ENCODE measurements at places on chromosomes 7 and 10.

GRCh38 chr10:118310822-118311221, 31.3 kb downstream of the FAM204A start:
- DNase-seq: no peak

DNA sequence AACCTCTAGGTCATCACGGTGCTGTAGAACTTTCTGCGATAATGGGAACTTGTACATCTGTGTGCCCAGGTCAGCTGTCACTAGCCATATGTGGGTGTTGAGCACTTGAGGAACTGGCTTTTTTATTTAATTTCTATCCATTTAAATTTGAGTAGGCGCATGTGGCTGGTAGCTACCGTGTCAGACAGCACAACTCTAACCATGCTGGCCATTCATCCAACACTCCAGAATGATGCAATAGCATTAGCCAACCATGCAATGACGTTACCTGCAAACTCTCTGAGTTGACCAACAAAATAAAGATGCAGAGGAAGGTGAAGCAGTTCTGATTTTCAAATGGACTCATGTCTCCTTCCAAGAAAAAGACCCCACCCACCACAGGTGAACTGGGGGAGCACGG, 24.4 kb upstream of the CHST15 start:
- no peak for DNase-seq

DNA sequence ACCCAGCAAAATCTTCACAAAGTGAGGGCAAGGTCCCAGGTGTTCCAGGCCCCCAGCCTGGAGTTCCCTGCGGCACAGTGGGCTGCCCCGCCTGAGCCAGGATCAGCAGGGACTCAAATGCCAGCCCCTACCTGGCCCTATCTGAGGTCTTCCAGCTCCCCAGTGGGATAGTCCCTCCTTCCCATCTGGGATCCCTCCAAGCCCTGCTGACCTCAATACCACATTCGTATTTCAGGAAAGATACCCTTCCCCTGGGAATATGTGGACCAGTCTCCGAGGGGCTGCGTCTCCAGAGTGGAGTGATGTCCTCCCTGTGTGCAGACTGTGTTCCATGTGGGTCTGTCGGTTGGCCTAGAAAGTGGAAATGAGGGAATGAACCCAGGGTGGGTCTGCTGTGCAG, 40.9 kb downstream of the ELFN1 start:
- no peak for DNase-seq

DNA sequence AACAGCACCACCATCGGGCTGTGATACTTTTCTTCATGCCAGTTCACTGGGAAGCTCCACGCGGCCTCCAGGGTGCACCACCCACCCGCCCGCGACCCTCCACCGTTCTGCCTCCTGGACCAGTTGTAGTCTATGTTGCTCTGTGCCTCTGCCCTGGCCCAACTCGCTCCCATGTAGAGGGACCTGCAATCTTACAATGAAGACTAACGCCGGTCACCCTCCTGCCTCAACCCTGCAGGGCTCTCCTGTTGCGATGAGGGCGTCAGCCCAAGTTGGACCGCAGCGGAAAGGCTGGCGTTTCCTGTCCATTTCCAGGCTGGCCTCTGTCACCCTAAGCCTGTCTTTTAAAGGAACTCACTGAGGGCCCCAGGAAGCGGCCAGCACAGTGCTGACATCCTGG, 34.9 kb downstream of the IL15RA start:
- DNase-seq: no peak

- DNase-seq: no peak
Observed at GRCh38 chr7:2575733-2576340, 17.1 kb downstream of the IQCE start.

- DNase-seq: no peak
Observed at GRCh38 chr10:119541046-119541445, 1.5 kb downstream of the RGS10 start.

DNA sequence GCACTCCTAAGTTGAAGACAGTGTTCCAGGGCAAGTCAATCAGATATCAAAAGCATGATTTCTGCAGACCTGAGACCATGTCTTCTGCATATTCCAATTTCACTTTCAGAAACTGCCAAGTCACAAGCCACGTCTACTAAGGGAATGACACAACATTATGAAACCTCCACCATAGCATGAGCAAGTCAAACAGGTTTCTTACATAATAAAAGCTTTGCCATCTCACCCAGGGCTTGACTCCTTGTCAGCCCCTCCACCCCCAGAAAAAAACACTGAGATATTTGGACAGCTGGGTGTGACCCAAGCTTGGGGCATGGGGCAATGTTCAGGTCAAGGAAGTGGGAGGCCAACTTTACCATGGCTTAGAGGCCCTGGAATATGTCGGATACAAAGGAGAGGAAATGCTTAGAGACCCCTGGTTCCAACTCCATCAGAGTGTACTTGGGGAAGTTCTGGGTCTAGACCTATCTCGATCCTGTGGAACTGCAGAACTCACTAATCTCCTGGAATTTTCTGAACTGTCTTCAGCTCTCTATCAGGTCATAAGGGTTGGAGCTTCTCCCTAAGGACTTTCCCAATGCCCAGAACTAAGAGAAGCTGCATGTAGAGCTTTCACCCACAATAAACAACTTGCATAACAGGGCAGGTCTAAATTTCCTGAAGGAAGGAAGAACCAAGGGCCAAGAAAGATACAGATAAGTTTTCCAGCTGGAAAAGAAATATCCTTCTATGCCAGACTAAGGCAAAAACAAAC, 80.6 kb upstream of the NAMPT start:
- DNase-seq: no peak

DNA sequence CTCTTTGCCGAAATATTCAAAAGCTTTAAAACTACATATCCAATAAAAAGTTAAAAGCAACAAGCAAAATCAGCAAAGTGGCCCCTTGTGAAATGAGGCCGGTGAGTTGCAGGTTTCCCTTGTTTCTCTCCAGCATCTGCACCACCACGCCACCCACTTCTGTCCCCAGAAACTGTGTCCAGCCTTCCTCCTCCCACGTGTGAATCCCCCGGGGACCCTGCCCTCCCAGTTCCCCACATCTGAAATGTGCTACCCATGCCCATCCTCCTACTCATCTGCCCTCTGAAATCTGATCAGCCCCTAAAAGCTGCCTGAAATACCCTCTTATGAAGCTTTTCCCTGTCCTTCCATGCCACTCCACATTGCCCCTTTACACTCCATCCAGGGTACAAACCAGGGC, 3.8 kb downstream of the ALOX5 start:
- no peak for DNase-seq

GRCh38 chr10:87684001-87684638, 24.4 kb downstream of the PAPSS2 start:
- DNase-seq: no peak

GRCh38 chr7:51982653-51983052, 666.0 kb upstream of the COBL start:
- DNase-seq: no peak

DNA sequence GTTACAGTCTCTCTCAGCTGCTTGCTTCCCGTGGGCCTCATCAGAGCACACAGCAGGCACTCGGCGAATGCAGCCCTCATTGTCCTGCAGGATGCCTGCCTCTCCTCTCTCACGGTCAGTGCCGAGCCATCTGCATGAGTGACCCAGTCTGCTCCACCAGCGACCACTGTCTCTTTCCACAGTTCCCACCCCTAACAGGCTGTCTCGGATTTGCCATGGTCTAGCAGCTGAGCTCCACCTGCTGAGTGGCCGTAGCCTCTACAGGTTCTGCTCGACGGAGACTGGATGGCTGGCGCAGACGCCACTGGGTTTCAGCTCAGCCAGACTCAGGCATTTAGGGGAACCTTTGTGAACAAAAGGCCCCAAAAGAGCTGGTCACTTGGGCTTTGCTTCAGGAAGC, 209.4 kb upstream of the FOXK1 start:
- no peak for DNase-seq

DNA sequence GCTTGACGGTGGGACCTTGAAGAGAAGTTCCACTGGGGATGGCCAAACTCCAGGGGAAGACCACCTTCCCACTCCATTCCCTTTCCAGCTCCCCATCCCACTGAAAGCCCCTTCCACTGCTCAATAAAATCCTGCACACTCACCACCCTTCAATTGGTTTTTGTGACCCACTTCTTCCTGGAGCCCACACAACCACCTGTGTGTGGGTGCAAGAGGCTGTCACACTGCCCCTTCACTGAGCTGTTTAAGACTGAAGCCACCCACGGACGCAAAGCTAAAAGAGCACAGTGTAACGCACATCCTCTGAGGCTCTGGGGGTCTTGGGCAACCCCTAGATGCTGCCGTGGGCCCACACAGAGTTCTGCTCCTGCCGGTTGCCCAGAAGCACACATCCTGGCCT, 12.8 kb upstream of the PITRM1 start:
- DNase-seq: no peak

DNA sequence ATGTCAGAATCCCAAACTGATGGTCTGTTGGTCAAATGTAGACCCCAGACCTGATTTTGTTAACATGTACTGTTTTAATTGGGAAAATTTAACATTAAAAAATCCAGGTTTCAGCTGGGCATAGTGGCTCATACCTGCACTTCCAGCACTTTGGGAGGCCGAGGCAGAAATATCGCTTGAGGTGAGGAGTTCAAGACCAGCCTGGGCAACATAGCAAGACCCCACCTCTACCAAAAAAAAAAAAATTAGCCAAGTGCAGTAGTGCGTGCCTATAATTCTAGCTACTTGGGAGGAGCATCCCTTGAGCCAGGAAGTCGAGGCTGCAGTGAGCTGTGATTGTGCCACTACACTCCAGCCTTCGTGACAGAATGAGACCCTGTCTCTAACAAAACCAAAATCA, 15.9 kb upstream of the CAMK2G start:
- no peak for DNase-seq

DNA sequence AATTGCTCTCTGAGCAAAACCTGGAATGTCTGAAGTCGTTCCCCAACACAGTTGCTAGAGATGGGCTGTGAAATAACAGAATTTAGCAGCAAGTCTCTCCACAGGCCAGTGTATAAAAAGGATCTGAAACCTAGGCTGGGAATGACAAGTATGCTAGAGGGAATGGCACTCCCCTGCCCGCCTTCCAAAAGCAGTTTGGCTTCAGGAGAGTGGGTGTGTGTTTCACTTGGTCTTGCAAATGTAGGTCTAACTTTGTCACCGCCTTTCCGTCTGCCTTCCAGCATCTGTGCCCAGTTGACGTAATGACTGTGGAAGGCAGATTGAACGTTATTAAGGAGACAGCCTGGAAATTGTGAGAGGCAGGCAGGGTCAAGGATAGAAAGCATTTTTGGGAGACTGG, 18.0 kb upstream of the MTURN start:
- no peak for DNase-seq

- DNase-seq: no peak
Observed at GRCh38 chr10:129108994-129109393, 358.0 kb upstream of the MGMT start.

- no peak for DNase-seq
Observed at GRCh38 chr7:124934841-124935240, 5.2 kb upstream of the POT1 start.

DNA sequence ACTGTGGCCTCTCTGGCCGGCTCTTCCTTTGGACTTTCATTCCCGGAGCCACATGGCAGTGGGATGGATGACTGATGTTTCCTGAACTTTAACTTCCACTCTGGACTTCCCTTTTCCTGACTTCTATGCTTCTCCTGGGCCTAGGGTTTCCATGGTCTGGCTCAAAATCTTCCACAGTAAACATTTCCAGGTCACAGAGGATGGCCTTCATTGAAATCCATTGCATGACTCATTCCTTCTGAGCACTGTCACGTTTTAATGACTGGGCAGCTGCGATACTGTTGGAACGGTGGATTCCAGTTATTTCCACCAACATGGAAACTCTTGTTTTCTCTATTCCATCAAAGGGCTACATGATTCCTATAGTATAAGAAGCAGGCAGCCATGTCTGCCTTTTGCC, 24.4 kb upstream of the ZNF273 start:
- DNase-seq: no peak

GRCh38 chr10:72794260-72794659, 99.3 kb upstream of the OIT3 start:
- DNase-seq: no peak

GRCh38 chr10:58266003-58266825, 1.5 kb downstream of the IPMK start:
- no peak for DNase-seq

DNA sequence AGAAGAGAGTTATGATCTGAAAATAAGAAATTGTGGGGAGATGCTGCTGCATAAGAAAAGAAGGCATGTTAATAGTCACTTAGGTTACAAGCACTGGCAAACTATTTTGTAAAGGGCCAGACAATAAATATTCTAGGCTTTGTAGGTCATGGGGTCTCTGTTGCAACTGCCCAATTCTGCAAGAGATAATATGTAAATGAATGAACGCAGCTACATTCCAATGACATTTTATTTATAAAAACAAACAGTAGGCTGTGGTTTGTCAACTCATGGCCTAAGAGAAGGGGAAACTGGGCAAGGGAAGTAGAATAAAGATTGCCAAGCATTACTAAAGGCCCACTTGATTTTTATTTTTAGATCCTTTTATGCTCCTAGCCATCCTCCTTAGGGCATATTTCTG, 133.1 kb downstream of the RAPGEF5 start:
- no peak for DNase-seq

GRCh38 chr10:86756511-86757112, at the start of gene BMPR1A:
Gene BMPR1A, plus strand, starts transcription at chr10:86756619. Its CDS starts 119,400 bp downstream, at chr10:86876019.
- DNase-seq: no peak

DNA sequence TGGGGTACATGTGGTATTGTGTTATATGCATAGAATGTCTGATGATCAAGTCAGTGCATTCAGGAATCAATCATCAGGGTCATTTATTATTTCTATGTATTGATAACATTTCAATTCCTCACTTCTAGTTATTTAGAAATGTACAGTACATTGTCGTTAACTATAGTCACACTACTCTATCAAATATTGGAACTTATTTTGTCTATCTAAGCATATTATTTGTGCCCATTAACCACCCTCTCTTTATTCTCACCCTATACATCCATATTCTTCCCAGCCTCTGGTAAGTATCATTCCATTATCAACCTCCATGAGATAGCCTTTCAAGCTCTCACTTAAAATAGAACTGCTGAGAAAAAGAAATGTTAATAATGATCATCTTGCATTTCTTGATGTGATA, 596.5 kb upstream of the POT1 start:
- no peak for DNase-seq

- DNase-seq: no peak
Observed at GRCh38 chr10:10878963-10879362, 138.7 kb upstream of the CELF2 start.

GRCh38 chr7:129773328-129773731, 161.8 kb downstream of the NRF1 start:
- no peak for DNase-seq

GRCh38 chr10:70585578-70586169, 16.9 kb downstream of the PRF1 start:
- no peak for DNase-seq

GRCh38 chr10:35487336-35488034, 117.7 kb upstream of the GJD4 start:
- no peak for DNase-seq

DNA sequence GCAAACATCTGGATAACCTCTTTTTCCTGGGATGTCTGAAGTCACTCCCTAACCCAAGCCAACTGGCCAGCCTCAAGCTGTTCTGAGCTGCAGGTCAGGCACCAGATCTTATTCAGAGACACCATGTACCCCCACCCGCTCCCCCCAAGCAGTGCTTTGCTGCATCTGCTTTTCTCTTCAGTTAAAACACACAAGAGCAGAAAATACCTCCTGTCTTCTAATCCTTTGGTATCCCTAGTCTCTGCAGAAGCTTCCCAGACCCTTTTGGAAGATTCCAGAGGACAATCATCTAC, 3.0 kb downstream of the ZNF488 start:
- no peak for DNase-seq
